ENCODE measurements at places on chromosomes 4 and X.

GRCh38 chr4:158605393-158605792, 66.3 kb downstream of the C4orf46 start:
- DNase-seq, result no peak

GRCh38 chr4:112031712-112032328, 113.4 kb upstream of the FAM241A start:
- DNase-seq, result no peak

DNA sequence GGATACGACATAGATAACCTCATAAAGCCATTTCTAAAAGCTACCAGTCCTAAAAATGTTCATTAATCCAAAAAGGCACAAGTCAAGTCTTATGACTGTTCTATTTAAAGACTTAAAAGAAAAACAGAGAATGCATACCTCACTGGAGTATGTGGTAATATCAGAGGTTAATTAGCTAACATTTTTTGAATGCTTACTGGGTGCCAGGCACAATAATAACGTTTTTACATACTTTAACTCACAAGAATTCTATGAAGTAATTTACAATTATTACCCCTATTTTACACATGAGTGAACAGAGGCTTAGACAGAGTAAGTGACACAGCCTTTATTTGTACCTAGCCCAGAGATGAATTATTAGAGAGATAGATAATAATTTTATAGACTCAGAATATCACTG, 207.5 kb downstream of the PDGFC start:
- DNase-seq, result no peak

DNA sequence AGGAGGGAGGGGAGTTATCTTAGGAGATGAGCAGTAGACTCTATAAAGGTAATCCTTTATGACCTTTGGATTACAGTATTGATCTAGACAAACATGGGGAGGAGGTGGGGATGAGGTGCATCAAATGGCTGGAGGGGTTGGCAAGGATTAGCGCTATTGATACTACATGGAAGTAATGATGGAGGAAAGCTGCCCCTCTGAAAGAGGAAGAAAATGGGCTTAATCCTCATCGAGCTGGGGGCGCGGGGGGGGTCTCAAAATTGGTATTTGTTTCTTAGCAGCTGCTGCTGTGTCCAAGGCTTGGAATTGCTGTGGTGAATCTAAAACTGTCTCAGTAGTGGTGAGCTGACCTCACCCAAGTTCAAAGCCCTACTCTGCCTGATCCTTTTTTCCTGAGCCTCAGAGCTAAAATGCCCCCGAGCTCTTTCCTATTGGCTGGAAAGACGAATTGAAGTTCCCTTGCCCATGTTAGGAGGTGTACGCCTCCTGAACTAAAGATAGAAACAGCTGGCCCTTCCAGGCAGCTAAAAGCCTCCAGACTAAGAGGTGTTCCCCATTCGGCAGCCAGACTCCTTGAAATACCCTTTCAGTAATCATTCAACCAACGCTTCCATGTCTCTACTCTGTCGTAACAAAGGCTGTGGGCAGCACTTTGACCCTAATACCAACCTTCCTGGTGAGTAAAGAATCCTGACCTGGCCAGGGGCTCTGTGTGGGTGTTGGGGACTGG, at the start of gene ITGB1BP2:
Gene ITGB1BP2 (plus strand): TSS at position 556 of the 730 bp plus-strand sequence. CDS start 57 bp downstream, at position 613.
- no peak for DNase-seq

DNA sequence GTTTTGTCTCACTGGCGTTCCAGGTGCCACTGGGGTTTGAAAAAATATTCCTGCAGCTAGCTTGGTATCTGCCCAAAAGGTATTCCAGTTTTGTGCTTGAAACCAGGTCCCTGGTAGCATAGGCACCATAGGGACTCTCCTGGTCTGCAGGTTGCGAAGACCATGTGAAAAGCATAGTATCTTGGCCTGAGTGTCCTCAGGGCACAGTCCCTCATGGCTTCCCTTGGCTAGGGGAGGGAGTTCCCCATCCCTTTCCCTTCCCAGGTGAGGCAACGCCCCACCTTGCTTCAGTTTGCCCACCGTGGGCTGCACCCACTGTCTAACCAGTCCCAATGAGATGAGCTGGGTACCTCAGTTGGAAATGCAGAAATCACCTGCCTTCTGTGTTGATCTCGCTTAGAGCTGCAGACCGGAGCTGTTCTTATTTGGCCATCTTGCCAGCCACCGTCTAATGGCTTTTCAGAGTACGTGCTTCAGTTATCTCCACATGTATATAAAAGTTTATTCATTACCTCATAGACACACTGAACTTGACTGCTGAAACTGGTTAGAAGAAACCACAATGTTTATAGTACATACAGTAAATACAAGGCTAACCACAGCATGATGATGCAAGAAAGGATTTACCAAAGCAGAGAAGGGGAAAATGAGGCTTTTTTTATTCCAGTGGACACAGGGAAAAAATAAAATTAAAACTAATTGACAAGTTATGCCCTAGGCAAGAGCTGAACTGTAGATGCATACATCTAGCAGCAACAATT, 10.6 kb downstream of the PBDC1 start:
- DNase-seq, result no peak

- DNase-seq, result no peak
Observed at GRCh38 chrX:23811108-23811651, 28.2 kb downstream of the SAT1 start.

DNA sequence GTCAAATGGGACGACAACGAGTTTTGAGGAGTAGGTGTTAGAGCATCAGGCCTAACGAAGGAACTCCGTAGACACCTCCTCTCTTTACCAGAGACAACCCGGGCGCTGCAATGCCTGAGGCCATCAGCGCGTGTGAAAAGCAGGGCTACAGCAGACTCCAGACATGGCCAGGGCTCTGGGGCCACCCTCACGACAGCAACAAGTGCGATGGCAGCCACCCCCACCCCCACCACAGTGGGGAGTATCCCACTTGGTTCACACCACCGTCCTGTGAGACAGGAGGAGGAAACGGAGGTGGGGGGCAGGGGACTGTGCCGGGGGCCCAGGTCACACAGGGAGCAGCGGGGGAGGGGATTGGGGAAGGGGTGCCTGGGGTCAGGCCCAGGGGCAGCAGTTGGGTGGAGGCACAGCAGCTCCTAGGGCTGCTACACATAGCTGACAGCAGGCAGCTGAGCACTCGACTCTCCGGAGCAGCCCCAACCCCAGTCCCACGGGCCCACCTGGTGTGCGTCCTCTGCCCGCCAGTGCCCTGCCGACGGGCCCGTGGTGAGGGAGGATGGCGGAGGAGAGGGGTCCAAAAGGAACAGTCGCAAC, 8.5 kb downstream of the LRPAP1 start:
- DNase-seq, result no peak

DNA sequence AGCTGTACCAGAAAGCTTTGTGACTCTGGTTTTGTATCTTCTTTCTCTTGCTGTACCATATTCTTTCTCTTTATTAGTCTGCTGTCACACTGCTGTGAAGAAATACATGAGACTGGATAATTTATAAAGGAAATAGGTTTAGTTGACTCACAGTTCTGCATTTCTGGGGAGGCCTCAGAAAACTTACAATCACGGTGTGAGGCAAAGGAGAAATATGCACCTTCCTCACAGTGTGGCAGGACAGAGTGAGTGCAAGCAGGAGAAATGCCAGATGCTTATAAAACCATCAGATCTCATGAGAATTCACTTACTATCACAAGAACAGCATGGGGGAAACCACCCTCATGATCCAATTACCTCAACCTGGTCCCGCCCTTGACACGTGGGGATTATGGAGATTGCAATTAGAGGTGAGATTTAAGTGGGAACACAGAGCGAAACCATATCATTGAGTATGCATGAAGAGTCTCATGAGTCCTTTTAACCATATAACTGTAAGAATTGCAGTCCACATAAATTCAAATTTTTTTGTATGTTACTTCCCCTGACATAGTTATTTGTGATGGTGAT, 67.4 kb upstream of the INPP4B start:
- DNase-seq, result no peak

DNA sequence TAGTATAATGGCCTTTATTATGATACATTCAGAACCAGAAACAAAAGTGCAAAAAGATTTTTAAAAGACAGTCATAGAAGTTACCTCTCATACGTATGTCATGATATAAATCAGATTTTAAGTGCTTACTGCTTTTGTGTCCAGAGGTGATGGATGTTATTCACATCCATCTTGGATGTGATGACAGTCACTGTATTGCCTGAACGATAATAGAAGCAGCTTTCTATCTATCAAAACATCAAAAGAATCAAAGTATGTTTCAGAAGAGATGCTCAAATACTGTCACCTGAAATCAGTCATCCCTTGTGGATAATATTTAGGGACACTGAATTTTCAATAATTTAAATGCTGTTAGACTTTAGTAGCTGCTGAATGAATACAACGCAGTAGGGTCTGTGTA, 26.8 kb upstream of the IL21 start:
- DNase-seq, result no peak

DNA sequence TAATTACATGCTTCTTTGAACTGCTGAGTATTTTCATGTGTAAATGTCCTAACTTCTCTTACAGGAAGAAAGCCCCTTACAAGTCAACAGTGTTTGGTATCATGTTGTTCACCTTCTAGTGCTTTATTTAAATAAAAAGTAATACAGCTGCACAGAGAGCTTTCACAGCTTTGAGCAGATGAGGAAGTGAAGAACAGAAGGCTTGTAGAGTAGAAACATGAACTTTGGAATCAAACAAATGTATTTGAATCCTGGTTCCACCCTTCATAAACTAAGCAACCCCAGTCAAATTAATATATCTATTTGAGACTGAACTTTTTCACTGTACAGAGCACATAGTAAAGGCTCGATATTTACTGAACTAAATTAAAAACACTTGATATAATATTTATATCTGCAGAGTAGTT, 120.5 kb downstream of the CAMK2D start:
- no peak for DNase-seq

DNA sequence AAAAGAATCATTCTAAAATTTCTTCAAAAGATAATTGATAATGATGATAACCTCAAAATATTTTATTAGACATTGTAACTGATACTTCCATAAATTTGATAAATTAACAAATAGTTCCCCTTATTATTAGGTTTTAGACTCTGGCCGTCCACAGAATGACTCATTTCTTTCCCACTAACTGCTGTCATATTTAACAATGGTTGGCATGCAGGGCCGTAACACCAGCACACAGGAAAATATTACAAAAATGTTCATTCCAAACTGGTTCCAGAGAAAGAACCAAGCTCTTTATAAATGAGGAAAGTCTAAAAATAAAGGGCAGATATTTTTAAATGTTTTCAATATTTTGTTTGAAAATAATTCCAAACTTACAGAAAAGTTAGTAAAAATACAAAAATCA, 28.2 kb downstream of the WDFY3 start:
- DNase-seq, result no peak

All from stimulated activated CD4-positive, alpha-beta T cell treated with anti-CD3 and anti-CD28 coated beads, Interleukin-4, amount 100 ng/mL, for 1 hour (primary cell).